NB4 (cell line): ENCODE measurements at places on chromosomes 6 and 20.

- peak; percentile 90 for DNase-seq
Measured at GRCh38 chr6:25050356-25050755, 114.6 kb upstream of the RIPOR2 start.

- no peak for DNase-seq
Measured at GRCh38 chr6:90387826-90388225, 91.2 kb upstream of the BACH2 start.

DNA sequence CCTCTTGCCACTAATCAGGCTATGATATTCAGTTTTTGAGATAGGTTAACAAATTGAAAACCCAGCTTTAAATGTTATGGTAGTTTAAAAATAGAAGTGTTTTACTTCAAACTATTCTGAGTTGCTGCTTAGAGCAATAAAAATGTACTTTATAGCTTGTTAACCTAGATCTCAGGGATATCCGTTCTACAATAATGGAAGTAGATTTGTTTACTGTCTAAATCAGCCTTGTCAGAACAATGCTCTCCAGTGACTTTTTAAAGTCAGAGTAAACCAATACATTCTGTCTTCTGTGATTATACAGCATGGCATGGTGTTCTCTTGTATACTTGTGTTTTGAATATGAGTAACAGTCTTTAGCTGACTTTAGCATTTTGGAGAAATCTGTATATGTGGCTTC lies 161.5 kb downstream of the PACRG start:
- DNase-seq: no peak

- DNase-seq: no peak
Measured at GRCh38 chr6:166796610-166797009, 159.7 kb downstream of the RNASET2 start.

DNA sequence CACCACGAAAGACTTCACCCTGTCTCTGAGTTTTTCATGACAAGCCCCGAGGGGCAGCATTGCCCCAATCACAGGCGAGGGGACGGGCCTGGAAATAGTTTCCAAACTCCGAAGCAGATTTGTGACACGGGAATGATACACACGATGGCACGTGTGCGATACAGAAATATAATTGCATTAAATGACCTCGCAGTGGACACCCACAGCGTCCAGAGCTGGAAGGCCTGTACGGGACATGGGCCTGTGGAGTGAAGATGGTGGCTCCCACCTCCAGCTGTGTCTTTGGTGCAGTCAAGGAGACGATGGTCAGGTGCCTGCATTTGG lies 43.0 kb downstream of the PMEPA1 start:
- no peak for DNase-seq

DNA sequence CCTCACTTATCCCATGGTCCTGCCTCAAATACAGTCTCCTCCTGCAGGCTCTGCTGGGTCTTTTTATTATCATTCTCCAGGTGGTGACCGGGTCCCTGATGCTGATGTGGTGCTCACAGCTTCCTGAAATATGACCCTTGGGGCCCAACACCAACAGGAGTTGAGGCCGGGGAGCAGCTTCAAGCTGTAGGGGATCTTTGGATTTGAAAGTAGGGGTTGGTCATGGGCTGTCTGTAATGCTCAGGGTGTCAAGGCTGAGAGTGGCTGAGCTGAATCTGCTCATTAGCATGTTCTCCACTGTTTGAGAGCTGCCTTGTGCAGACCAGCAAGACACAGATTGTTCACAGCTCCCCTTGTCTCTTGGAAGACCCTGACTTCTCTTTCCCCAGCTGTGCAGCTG lies 35.5 kb downstream of the HLA-F start:
- DNase-seq: no peak

GRCh38 chr20:9613871-9614270 lies 99.5 kb downstream of the LAMP5 start:
- no peak for DNase-seq

- DNase-seq: no peak
Measured at GRCh38 chr6:150503586-150504339, 95.9 kb upstream of the PLEKHG1 start.
